Breast epithelium (tissue), 4 donors: ENCODE measurements at places on chromosomes 7 and 10. TPM values are rescaled to one million over a fixed set of nuclear protein-coding genes. Genes with fewer than 3 reads are reported as not detected.

DNA sequence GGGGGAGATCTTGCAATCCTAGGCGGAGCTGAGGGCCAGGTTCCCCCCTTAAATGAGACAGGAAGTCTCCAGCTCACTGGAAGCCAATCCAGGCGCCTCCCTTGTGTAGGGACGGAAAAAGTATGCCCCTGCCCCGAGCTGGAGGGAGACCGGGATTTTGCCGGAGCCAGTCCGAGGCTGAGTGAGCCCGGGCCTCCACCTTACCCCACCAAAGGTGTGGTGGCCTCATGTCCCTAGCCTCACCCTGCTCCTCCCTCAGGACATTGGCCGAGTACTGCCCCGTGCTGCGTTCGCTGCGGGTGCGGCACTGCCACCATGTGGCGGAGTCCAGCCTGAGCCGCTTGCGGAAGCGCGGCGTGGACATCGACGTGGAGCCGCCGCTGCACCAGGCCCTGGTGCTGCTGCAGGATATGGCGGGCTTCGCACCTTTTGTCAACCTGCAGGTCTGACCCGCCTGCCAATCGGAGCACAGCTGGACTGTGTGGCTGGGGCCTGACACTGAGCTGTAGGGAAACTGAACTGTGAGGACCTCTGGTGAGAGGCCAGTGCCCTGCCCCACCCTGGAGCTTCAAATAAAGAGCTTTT is 2.0 kb downstream of the FBXL15 start:
- peak overlapping the region; percentile 83 for H3K4me3 ChIP-seq
- peaks cover 5% of the 10 kb centered on the region for H3K4me1 ChIP-seq
- no peaks in the 10 kb centered on the region for H3K27me3 ChIP-seq
- no peaks in the 10 kb centered on the region for H3K36me3 ChIP-seq

- H3K36me3 ChIP-seq, result no peaks in the 10 kb centered on the region
- no peak for DNase-seq
- no peak overlapping the region for H3K27ac ChIP-seq
- no peaks in the 10 kb centered on the region for H3K4me1 ChIP-seq
- H3K27me3 ChIP-seq, result no peaks in the 10 kb centered on the region
Measured at GRCh38 chr7:12746211-12746610, 58.8 kb downstream of the ARL4A start.

DNA sequence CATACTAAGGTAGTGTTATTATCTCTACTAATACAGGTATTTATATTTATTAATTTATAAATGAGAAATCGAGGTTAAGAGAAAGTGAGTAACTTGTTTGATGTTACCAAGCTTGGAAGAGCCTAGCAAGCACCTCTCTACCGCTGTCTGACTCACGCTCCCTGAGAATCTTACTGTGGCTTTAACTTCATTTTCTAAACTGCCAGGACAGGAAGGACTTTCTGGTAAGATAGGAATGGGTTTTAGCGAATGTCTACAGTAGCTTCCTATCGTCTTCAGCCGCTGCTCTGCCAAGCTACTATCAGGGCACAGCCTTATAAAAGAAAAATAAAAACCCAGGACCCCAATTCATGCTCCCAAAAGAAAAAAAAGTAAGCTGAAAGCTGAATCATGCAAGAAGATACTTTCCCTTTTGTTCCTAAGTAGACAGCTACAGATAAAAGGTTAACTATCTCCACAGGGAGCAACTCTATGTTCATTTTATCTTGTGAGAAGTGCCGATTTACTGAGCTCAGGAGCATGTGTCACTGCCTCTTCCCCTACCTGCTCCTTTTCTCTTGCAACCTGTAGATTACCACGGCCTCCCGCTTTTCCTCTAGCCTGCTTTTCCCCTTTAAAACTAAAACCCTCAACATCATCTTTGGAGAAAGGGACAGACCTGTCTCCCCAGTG is 60.2 kb downstream of the THNSL1 start:
- H3K36me3 ChIP-seq, result no peaks in the 10 kb centered on the region
- H3K27ac ChIP-seq, result no peak overlapping the region
- H3K27me3 ChIP-seq, result no peaks in the 10 kb centered on the region
- H3K4me1 ChIP-seq, result no peaks in the 10 kb centered on the region
- DNase-seq, result no peak

DNA sequence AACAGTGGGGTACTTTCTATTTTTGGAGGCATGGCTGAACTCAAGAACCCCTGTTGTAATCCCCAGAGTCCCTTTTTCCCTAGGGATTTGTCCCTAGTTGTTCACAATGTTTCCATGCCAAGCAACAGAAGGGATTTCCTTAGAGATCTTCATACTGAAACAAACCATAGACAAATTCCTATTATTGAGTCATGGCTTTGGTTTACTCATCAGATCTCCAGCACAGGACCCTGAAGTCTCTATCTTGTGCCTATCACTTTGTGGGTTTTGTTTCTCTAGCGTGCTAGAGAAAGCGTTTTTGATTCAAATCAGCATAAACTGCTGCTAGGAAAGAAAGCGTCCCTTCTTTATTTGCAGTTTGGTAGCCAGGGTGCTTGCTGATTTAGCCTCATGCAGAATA is 165.0 kb downstream of the BAMBI start:
- H3K36me3 ChIP-seq, result no peaks in the 10 kb centered on the region
- no peak overlapping the region for H3K27ac ChIP-seq
- no peaks in the 10 kb centered on the region for H3K27me3 ChIP-seq
- DNase-seq, result no peak

- no peak overlapping the region for H3K4me3 ChIP-seq
- H3K36me3 ChIP-seq, result peaks cover 8% of the 10 kb centered on the region
- H3K4me1 ChIP-seq, result no peaks in the 10 kb centered on the region
- no peak overlapping the region for H3K27ac ChIP-seq
- peak; percentile 62 for DNase-seq
Measured at GRCh38 chr7:73567846-73568685, 10.3 kb downstream of the TBL2 start.

- H3K36me3 ChIP-seq, result no peaks in the 10 kb centered on the region
- DNase-seq, result no peak
- no peaks in the 10 kb centered on the region for H3K27me3 ChIP-seq
- H3K4me3 ChIP-seq, result no peak overlapping the region
- peaks cover 6% of the 10 kb centered on the region for H3K4me1 ChIP-seq
Measured at GRCh38 chr10:110020265-110020664, 12.5 kb downstream of the ADD3 start.

DNA sequence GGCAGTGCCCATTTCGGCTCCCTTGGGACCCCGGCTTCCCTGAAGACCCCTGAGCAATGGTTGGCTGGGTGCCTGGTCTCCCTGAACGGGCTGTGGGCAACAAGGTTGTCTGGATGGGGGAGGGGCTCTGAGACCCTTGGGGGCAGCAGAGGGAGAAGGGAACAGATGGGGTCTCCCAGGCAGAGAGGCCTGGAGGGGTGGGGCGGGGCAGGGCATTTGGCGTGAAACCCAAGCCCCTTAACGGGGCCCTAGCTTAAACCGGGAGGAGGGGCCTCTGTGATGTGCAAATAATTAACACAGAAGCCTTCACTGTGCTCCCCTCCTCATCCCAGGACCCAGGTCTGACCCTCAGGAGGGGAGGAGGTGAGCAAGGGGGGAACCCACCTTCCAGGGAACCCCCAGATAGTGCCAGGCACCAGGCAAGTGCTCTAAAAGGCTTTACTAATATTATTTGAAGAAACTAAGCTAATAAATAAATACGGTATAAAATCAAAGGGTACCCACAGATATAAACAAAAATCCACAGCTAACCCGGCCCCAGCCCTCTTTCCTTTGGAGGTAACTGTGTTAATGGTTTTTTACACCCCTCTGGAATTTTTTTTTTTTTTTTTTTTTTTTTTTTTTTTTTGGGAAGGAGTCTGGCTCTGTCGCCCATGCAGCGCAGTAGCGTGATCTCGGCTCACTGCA is 170.8 kb downstream of the RNF216 start:
- H3K36me3 ChIP-seq, result no peaks in the 10 kb centered on the region
- no peaks in the 10 kb centered on the region for H3K4me1 ChIP-seq
- DNase-seq, result no peak
- H3K27ac ChIP-seq, result no peak overlapping the region
- no peaks in the 10 kb centered on the region for H3K27me3 ChIP-seq

DNA sequence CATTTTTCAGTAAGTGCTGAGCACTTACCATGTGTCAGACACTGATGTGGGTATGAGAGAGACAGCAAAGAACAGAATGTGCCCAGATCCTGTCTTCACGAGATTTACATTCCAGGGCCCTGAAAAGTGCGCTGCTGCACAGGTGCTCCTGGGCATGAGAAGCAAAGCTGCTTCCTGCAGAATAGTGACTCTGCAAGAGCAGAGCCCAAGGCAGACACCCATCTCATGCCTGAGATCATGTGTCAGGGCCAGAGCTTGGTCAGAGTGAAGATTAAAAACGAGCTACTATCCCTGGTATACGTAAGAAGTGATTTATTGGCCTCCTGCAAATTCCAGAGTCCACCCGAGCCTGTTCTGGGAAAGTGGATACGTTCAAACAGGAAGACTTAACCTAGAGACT is 824.4 kb downstream of the GRID1 start:
- no peak overlapping the region for H3K4me3 ChIP-seq
- no peaks in the 10 kb centered on the region for H3K27me3 ChIP-seq
- H3K27ac ChIP-seq, result no peak overlapping the region

DNA sequence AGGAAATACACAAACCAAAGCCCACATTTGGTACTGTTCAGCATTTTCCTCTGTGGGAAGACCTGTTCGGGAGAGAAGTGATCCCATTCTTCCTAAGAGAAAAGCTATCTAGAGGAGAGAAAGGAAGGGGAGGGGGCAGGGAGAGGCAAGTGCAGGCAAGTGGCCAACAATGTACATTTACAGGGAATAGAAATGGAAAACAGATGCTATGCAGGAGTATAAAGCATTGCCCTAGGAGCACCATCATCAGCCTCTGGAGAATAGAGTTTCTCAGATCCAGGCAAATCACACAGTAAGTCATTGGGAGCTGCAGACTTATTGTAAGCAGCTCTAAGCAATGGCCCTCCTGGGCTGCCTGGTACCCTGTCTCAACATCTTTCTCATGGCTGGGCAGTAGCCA is 424.4 kb upstream of the AUTS2 start:
- H3K36me3 ChIP-seq, result no peaks in the 10 kb centered on the region
- H3K27me3 ChIP-seq, result no peaks in the 10 kb centered on the region
- no peak for DNase-seq
- H3K4me1 ChIP-seq, result no peaks in the 10 kb centered on the region
- no peak overlapping the region for H3K4me3 ChIP-seq
- no peak overlapping the region for H3K27ac ChIP-seq

DNA sequence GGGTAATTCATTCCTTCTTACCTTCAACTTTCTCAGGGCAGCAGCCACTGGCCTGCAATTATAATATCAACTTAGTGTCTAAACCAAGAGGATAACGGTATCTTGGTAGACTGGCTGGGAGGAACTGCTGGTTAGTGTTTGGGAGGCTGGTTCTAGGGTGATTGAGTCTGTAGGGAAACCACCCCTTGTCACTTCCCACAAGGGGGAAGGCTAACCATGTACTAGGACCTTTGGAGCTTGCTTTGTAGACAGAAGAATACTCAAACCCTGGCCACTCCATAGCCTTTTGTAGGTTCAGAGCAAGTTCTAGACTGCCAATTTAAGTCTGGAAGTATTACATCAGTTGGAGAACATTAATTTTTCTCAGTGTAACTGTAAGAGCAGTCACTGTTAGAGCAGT is 51.3 kb downstream of the NHLRC2 start:
- H3K4me1 ChIP-seq, result no peaks in the 10 kb centered on the region
- DNase-seq, result no peak
- peaks cover 7% of the 10 kb centered on the region for H3K36me3 ChIP-seq
- H3K27me3 ChIP-seq, result no peaks in the 10 kb centered on the region
- H3K4me3 ChIP-seq, result no peak overlapping the region
- H3K27ac ChIP-seq, result no peak overlapping the region

- DNase-seq, result no peak
- H3K4me1 ChIP-seq, result no peaks in the 10 kb centered on the region
Measured at GRCh38 chr7:7165372-7165771, 17.0 kb upstream of the C1GALT1 start.

GRCh38 chr10:8614054-8614565 is 559.6 kb downstream of the GATA3 start:
- no peak overlapping the region for H3K27ac ChIP-seq
- no peak overlapping the region for H3K4me3 ChIP-seq
- H3K4me1 ChIP-seq, result no peaks in the 10 kb centered on the region
- H3K36me3 ChIP-seq, result no peaks in the 10 kb centered on the region
- no peak for DNase-seq

GRCh38 chr7:18532813-18533212 is 37.3 kb downstream of the HDAC9 start:
- H3K27ac ChIP-seq, result no peak overlapping the region
- DNase-seq, result no peak
- H3K36me3 ChIP-seq, result no peaks in the 10 kb centered on the region
- H3K4me1 ChIP-seq, result no peaks in the 10 kb centered on the region
- no peak overlapping the region for H3K4me3 ChIP-seq

- no peaks in the 10 kb centered on the region for H3K27me3 ChIP-seq
Measured at GRCh38 chr7:2893411-2893861, 49.3 kb upstream of the GNA12 start.

DNA sequence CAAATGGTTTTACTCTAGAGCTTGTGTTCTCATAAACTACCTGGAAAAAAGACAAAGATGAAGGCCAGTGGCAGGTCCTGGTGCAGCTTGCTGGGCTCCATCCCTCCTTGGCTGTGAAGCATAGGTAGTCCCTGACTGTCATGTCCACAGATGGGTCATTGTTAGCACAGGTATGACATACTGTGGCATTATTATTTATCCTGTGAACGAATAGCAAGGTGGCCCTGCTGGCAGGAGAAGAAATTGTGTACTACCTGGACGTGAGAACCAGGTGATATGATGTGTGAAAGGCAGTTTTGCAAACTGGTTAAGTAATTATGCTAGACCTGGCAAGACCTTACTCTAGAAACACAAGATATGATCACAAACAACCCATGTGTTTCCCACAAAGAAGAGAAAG is 63.9 kb downstream of the CCDC71L start:
- no peaks in the 10 kb centered on the region for H3K4me1 ChIP-seq
- H3K27me3 ChIP-seq, result no peaks in the 10 kb centered on the region
- H3K36me3 ChIP-seq, result no peaks in the 10 kb centered on the region
- no peak overlapping the region for H3K4me3 ChIP-seq
- no peak overlapping the region for H3K27ac ChIP-seq

Gene STK31
- total RNA-seq, result 1.3 TPM

Gene SFTPD
- total RNA-seq, result not detected

Gene DIP2C
- 17.1 TPM for total RNA-seq

Gene ANKRD1
- 0.32 TPM for total RNA-seq

Gene METTL27
- 7.0 TPM for total RNA-seq

Gene TMEM130
- total RNA-seq, result 1.3 TPM

Gene VPS26A
- total RNA-seq, result 56.0 TPM
